Smooth muscle cell of the brain vasculature (primary cell): ENCODE measurements at places on chromosomes 3 and 15.

DNA sequence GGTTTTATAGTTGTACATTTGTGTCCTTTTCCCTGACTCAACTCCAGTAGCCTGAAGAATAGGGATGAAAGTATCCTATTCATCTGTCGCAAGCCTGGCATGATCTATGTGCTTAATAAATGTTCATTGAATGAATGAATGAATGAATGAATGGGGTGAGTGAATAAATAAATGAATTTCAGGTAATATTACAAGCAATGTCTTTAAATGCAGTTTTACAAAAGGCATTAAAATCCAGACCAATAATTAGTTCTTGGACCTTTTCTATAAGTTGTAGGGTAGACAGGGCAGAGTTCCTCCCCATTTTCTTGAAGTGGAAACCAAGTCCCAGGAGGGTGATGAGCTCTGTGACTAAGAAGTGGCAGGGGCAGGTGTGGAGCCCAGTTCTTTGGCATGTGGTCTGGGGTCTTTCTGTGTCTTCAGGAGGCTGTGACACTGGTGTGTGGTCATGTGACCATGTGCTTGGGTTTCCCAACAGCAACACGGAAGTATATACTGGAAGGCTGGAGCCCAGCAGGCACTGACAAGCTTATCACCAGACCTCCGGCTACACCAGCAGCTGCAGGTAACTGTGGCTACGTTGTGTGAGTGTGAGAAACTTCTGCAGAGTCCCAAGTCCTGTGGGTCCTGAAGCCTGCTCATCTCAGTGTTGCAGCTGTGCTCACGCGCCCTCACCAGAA is 18.3 kb downstream of the XYLB start:
- DNase-seq = no peak

- DNase-seq = no peak
Measured at GRCh38 chr3:161104561-161105551, at the start of gene B3GALNT1. B3GALNT1 (minus strand) TSS chr3:161105349; CDS start chr3:161086754, 18,595 bp downstream.

GRCh38 chr3:46934072-46934471 is 42.5 kb downstream of the CCDC12 start:
- no peak for DNase-seq

GRCh38 chr3:81931265-81932251 is 170.1 kb upstream of the GBE1 start:
- DNase-seq = no peak

DNA sequence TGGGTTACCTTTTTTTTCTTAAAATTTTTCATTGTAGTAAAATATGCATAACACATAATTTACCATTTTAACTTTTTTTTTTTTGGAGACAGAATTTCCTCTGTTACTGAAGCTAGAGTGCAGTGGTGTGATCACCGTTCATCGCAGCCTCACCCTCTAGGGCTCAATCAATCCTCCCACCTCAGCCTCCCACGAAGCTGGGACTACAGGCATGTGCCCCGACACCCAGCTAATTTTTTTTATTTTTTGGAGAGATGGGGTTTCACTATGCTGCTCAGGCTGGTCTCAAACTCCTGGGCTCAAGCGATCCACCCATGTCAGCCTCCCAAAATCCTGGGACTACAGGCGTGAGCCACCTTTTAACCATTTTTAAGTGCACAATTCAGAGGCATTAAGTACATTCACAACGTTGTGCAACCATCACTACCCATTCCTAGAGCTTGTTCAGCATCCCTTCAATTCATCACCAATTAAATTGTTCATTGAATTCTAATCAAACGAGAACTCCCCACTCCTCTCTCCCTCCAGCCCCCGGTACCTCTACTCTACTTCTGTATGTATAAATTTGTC is 44.6 kb downstream of the BHLHE40 start:
- DNase-seq = no peak

- no peak for DNase-seq
Measured at GRCh38 chr15:69017978-69018377, 3.5 kb downstream of the NOX5 start.

DNA sequence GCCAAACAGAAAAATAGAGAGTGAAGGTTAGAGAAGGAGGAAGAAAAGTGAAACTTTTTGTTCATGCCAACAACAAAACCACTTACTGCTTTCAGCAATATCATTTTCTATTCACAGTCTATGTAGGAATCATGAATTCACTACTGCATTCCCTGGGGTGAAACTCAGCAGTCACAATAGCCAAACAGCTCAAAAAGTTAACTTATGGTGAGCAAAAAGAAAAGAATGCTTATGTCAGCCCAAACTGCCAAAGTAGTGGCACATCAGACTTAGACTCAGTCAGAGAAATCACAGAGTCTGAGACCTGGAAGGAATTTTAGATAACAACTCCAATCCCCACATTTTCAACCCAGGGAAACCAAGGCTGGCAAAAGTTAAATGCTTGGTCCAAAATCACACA is 238.7 kb upstream of the TMCO5A start:
- DNase-seq = no peak

DNA sequence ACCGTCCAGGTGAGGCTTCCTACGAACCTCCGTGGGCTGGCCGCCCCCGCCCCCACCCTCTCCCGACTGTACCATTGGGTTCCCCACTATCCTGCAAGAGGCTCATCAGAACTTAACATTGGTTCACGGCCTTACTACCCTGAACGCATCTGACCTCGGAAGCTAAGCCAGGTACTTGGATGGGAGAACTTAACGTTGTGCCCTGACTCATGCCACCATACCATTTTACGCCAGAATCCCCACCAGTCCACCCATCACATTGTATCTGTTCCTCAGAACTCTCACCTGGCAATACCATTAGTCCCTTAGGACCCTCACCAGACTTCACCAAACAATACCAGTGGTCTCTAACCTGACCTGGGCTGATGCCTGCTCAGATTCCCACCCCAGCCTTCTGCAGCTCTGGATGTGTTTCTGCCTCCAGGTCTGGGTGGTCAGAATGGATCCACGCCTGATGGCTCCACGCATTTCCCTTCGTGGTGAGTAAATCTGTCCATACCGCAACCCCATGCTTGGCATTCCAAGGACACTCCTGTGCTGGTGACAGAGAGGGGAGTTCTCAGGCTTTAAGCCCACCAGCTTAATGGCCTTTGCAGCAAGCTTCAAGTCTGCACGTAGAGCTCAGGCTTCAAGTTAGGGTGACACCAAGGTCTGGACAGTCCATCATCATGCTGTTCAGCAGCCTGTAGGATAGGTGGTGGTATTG is 562 bp downstream of the TCTA start:
- DNase-seq = no peak
